Aorta (tissue), 5 donors: ENCODE measurements at places on chromosomes 12 and 14. TPM values are rescaled to one million over a fixed set of nuclear protein-coding genes. Genes with fewer than 3 reads are reported as not detected.

Gene ACOT2
- total RNA-seq = 19.9 TPM

Gene MYL2
- not detected for total RNA-seq

Gene KLRB1
- total RNA-seq = 1.1 TPM

DNA sequence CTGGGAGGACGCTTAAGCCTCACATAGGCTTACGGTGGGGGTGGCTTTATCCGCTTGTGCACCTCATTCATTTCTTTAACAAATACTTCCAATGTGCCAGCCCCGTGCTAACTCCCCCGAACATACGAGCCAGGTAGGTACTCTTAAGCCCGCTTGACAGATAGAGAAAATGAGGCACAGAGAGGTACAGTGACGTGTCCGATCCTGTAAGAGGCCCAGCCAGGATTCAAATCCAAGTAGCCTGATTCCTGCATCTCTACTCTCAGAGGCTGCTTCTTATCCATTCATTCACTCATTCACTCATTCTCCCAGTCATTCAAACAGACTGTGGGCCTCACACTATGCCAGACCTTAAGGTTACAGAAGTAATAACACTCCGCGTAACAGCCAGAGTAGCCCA, 477 bp downstream of the OAS3 start:
- DNase-seq = no peak

DNA sequence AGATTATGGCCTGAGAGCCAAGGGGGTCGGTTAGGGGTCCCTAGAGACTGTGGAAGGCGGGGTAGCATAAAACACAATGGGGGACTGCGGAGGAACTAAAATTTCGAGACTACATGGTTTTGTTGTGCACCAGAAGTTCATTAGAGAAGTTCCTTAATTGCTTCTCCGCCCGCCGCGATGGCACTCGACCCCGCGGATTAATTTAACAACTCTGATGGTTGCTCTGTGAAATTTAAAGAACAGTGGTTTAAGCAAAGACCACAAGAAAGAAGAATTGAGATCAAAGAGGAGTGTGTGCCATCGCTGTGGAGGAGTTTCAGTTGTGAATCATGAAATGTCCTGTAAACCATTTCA, 1.4 kb upstream of the CCDC88C start:
- no peak for DNase-seq

GRCh38 chr14:83419420-83419819, 1885.8 kb upstream of the SEL1L start:
- no peak for DNase-seq

- DNase-seq = no peak
Observed at GRCh38 chr14:103448097-103448496, 62.9 kb downstream of the MARK3 start.

- no peak for DNase-seq
Observed at GRCh38 chr12:69073035-69073434, 140.1 kb upstream of the CPM start.

DNA sequence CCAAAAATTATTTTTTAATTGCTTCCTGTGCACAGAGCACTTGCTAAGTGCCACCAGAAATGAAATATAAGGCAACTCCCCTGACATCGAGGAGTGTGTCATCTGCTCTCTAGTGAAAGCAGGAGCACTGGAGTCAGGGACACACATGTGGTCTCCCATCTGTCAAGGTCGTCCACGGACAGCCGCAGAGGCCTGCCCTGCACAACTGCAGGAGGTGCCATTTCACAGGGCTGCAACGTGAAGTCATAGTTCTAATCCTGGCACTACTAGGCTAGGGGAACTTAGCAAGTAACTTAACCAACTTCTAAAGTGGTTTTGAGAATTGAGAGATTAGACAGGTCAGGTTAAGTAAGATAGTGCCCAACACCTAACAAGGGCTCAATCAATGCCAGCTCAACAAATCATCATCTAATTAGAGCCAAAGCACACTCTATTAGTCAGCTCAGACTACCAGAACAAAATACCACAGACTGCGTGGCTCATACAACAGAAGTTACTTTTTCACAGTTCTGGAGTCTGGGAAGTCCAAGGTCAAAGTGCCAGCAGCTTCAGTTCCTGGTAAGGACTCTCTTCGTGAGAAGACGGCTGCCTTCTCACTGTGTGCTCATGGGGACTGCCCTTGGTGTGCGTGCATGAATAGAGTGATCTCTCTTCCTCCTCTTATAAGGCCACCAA, 30.7 kb downstream of the FOXN3 start:
- DNase-seq = no peak

- no peak for DNase-seq
Observed at GRCh38 chr12:39763890-39764169, 144.2 kb upstream of the ABCD2 start.

GRCh38 chr12:97685360-97685759, 222.8 kb downstream of the RMST start:
- no peak for DNase-seq

GRCh38 chr12:117599849-117600248, 238.4 kb upstream of the NOS1 start:
- no peak for DNase-seq
